ENCODE measurements at places on chromosomes 3 and 15.

DNA sequence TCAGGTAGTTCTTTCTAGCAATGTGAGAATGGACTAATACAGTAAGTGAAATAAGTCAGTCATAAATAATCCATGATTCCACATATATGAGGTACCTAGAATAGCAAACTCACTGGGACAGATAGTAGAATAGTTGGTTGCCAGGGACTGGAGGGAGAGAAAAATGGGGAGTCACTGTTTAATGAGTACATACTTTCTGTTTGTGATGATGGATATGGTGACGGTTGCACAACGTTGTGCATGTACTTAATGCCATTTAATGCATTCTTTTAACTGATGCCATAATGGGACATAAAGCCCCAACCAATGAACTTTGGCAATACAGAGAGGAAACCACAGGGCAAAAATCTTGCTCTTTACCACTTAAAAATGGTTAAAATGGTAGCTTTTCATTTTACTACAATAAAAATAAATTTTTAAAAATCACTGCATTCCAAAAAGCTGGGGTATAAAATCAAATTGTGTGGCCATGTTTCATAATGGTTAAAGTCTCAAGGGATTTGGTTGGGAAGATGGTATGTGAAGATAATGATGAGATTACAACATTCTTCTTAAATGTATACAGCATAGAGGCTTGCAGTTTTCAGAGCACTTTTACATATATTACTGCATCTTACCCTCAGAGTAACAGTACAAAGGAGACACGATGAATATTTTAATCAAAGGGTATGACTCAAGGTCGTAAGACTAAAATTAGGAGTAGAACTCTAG is 45.2 kb downstream of the ADAM10 start:
- DNase-seq, result no peak

DNA sequence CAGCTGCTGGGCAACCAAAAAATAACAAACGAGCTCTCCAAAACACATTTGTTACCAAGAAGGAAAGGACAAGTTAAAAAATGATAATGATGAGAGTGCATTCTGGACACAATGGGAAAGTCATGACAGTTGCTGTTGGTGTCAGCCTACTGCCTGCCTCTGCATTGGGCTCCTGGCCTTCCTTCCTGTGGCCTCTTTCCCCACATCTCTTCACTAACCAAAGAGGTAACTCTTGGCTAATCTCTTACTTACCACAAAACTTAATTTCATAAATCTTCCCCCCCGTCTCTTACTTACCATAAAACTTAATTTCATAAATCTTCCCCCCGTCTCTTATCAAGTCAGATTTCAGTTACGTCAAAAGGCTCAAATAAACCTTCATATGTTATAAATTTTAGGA is 58.6 kb downstream of the AGTR1 start:
- no peak for DNase-seq

DNA sequence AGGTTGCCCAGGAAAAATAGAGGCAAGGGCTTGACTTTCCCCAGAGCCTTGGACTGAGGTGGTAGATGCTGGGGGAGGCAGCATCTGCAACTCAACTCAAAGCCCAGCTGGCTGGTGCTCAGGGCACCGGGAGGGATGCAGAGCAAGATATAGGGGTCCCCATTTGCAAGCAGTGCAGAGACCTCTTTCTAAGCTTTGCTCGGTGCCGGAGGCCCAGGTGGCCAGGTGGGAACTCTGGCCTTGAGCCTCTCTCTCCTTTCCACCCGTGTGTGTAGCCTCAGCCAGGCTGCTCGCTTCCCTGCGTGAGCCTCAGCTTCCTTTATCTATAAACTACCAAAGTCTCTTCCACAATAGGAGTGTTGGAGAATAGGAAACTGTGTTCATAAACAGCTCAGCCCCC is 36.5 kb downstream of the SLC6A6 start:
- no peak for DNase-seq

DNA sequence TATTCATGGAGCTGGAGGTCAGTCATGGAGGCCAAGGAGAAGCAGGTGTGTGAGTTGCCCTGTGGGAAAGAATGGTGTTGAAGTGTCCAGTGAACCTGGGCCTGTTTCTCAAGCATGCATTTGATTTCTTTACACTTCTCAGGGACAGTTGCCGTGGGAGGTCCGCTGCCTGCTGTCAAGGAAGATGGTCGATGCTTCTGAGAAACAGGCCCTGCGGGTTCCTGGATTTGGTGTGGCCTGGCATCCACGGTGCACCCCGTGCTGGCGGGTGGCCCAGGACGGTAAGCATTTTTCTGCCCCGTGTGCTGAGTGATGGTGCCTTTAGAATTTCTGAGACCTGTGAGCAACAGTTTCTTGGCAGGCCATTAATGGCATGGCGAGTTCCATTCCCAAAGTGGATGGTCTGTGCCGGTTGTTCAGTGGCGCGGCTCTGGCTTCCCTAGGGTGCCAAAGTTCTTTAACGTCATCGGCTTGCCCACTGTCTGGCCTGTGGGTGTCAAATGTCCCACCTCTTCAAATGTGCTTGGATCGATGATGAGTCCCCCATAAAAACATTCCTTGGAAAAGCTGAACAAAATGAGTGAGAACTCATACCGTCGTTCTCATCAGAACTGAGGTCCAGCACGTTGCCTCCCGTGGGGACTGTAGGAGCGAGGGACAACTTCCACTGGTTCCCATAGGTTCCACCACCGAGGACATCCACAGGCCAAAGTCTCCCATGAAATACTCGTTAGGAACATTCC is 107.2 kb downstream of the SNRPN start:
- no peak for DNase-seq

- no peak for DNase-seq
These were observed 556 bp downstream of the PEX5L start for GRCh38 chr3:180036092-180036670.

DNA sequence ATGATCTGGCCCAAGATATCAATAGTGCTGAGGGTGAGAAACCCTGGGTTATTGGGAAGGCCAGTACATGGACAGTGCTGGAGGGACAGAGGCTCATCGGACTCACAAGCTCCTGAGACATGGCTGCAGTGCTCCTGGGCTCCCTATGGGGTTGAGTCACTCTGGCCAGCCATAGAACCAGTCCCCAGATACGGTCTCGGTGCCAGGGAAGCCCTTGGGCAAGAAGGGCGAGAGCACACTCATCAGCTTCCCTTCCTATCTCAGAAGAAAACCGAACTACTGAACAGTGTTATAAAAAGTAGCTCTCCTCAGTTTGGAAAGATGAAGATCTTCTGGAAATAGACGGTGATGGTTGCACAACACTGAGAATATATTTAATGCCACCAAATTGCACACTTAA is 34.4 kb downstream of the POC1A start:
- DNase-seq, result no peak

DNA sequence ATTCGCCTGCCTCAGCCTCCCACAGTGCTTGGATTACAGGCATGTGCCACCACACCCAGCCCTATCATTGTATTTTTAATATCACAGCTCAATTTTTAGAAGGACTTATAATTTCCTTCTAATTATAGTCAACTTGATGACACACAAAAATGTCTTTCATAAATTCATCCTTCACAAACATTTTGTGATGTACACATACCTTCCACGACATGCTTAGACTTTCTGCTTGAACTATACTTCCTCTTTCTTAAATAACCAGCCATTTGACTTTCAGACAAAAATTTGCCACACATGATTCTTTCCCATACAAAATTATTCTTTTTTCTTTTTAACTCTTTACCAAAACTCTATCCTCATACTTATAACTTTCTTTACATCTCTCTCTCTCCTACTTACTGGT is 48.4 kb upstream of the CCK start:
- DNase-seq, result no peak

DNA sequence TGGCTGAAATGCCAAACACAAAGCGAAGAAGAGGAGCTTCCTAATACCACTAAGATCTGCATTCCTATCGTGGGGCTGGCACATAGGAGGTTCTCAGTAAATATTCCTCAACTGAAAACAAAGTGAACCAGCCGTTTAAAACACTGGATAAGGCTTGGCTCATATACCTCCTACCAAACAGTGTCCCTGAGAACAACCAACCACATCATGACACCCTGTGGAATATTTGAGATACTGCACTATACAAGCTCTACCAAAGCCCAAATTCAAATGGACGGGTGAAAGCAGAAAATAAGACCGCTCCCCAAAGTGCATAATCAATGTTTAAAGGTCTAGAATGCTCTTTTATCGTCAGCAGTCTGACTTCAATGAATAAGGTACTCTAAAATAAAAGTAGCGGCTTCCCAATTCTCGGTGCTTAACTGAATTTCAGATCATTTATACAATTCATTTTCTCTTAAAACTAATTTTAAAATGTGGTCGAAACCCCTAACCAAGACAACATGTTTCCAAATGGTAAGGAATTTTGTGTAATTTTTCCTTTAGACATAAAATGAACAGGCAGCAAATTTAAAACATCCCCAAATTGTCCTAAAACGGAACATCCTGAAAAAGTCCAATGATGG is 425.8 kb downstream of the ERC2 start:
- no peak for DNase-seq

DNA sequence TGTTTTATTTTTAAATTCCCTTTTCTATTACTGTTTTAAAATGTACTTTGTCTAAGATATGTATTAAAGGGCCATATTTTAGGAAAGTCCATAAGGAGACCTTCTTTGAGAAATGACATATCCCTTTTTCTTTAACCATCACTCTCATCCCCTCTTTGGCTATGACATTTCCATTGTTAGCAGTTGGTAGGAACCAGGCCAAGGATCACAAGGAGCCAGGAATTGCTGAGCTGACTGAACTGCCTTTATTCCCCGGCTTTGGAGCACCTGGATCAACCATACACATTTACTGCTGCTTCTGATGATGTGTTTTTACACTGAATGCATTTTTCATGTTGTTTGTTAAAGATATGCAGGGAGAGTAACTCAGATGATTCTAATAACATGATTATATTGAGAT is 79.7 kb downstream of the HHLA2 start:
- DNase-seq, result no peak

DNA sequence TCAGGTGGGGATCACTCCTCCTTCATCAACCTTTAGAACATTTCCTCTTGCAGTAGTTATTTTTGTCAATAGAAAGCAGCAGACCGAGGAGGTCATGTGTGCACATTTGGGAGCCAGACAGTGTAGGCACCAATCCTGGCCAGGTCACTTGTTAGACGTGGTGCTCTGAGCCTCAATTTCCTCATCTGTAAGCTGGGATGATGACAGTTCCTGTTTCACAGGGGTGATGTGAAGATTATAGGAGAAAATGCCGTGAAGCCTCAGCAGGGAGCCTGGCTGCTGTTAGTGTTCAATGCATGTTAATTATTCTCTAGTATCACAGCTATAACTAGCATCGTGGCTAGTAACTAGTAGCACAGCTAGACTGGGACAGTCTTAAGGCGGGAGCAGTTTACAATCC is 64.7 kb downstream of the ATP2B2 start:
- DNase-seq, result no peak

DNA sequence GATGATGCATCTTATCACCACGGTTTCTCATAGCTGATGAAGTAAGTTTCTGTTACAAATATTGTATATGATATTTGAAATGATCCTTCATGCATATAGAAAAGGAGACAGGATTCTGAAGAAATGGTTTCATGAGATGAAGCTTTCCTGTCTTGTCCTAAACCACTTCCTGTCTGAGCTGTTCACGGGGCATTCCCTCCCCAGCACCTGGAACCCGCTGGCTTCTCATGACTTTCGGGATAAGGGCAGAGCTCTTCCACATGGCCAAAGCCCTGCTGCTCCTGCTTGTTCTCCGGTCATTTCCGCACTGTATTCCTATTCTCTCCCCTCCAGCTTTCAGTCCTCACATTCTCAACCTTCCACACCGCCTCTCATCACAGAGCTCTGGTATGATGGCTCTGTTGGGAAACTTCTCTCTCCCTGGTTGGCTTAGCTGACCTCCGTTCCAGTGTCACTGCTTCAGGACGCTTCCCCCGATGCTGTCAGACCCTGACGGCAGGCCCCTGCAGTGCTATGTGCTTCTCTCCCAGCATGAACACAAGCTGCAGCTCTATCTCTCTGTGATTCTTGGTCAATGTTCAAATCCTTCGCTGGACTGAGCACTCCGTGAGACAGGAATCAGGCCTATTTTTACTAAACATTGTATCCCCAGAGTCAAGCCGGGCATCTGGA is 86.9 kb upstream of the HERC1 start:
- DNase-seq, result no peak

DNA sequence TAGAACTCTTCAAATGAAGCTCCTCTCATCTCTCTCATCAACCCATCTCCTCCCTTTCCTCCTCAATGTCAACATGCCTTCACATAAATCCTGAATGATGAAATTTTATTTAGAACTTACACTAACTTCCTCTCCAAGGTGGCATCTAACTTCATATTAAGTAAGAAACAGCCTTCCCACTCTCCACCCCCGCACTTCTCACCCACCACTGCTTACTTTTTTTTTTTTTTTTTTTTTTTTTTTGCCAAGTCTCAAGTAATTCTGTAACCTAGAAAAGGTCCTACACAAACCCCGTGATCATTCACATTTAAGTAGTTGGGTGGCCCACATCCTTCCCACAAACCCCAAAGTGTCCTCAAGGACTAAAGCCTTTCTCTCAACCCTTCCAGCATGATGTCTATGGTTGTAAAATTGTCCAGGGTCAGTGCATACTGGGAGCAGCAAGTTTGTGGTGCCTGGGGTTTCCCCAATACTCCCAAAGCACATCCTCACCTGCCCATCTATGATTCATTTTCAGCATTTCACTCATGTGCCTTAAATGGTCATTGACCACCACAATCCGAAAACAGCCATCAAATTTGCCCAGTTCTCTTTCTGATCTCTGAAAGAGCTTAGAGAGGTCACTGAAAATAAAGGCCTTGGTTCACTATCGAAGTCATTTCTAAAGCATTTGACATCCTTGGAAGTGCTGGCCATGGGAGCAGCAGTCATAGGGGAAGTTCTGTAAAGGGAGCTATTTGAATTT is 47.2 kb downstream of the CD86 start:
- no peak for DNase-seq

DNA sequence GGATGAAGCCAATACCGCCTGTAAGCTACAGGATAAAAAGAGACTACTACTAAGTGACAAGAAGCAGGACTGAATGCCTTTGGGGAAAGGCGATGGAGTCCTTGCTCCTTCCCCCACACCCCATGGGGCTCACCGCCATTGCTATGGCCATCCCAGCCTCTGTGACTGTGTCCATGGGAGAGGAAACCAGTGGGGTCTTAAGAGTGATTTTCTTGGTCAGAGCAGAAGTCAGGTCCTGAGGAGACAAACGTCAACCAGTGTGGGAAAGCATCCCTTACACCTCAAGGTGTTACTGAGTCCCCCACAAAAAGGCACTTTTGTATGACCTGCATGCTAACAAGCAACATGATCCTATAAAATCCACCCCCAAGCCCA is 913 bp downstream of the IMPDH2 start:
- no peak for DNase-seq

DNA sequence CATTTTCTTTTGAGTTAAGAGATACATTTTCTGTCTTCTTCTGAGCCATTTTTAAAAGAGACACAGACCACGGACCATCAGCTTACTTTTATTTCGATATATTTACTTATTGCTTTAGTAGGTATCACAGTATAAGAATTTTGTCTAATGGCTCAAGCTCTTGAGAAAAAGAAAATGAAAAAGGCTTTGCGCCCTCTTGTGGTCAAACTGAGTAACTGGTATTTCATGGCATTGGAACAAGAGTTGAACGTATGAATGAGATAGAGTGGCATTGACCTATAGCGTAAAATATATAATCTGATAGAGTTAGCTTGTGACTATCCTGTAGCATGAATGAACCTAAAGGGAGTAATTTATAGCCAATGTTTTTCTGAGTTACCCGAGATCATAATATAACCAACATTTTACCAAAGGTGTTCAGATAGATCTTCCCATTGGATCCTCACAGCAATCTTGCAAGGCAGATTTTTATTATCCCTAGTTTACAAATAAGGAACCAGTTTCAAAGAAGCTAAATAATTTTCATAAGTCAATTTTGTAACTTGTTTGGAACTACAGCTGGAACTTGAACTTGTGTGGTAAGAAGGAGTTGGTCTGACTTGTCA is 154.6 kb downstream of the POLR2M start:
- DNase-seq, result peak; percentile 55
